Progenitor cell of endocrine pancreas (in vitro differentiated cells): ENCODE measurements at places on chromosomes 12 and 14.

- DNase-seq: no peak
Measured at GRCh38 chr12:11059784-11060183, 2.3 kb downstream of the TAS2R46 start.

GRCh38 chr12:103494051-103494733 is 1.6 kb downstream of the C12orf42 start:
- DNase-seq: no peak

DNA sequence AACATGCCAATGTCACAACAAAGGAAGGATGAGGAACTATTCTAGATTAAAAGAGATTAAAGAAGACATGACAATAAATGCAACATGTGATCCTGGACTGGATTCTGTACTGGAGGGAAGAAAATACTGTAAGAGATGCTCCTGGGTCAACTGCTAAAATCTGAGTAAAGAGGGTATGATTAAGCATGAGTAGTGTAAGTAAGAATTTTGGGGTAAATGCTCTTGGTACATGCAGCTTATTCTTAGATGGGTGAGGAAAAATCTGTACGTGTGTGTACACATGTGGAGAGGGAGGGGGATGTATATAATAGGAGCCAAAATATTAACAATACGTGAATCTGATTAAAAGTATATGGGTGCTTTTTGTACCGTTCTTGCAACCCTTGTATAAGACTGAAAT is 66.0 kb downstream of the CDC42BPB start:
- DNase-seq: no peak

- DNase-seq: no peak
Measured at GRCh38 chr12:15842108-15842507, 40.1 kb upstream of the STRAP start.

- no peak for DNase-seq
Measured at GRCh38 chr14:72826039-72826438, 67.9 kb downstream of the DPF3 start.

GRCh38 chr12:122333142-122334087 is 67.1 kb upstream of the VPS33A start:
- no peak for DNase-seq

DNA sequence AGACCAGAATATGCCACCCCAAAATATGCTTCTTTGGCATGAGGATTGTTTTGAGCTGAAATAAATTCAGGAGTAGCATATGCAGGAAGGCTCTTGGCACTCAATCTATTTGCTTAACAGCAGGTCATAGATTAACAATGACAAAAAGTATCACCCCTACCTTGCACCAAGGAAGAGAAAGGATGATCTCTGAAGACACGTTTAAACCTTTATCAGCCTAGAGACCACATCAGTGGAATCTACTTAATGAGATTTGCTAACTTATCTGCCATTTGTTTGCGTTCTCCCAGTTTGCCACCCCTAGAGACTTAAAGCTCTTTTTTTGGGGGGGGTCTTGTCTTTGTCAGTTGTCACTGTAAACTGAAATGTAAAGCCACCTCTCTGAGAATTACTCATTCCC is 1278.7 kb upstream of the USP15 start:
- DNase-seq: no peak

- DNase-seq: no peak
Measured at GRCh38 chr14:106372870-106373652, 846.7 kb downstream of the TMEM121 start.

- no peak for DNase-seq
Measured at GRCh38 chr14:88026890-88027289, 22.0 kb downstream of the GPR65 start.

GRCh38 chr12:89976866-89977265 is 268.2 kb upstream of the ATP2B1 start:
- DNase-seq: no peak

DNA sequence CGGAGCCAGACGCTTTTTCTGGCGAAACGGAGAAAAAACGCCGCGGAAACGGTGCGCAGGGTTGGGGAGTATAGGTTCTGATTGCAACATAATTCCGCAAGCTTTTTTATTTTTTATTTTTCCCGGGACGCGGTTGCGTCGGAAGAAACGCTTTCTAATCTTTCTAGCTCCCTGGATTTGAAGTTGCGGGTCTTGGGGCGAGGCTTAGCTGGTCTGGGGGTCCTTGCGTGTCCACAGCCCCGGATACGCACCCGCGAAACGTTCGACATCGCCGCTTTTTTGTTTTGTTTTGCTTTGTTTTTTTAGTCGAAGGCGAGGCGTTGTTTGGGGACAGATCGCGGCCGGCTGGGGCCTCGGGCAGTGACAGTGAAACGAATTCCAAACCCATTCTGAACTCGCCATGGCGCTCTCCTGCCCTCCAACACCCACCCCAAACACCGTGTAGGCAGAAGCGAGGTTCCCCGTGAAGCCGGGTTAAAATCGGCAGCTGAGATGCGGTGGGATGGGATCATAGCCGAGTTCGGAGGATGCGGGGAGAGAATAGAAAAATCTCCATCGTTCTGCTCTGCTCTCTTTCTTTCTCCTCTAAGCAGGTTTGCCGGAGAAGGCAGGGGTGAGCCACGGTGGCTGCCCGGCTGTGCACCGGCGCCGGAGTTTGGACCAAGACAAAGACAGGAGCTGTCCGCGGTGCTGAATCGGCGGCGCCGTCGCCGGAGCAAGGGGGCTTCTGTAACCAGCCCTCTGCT is 8.1 kb upstream of the LHX5 start:
- peak; percentile 81 for DNase-seq

DNA sequence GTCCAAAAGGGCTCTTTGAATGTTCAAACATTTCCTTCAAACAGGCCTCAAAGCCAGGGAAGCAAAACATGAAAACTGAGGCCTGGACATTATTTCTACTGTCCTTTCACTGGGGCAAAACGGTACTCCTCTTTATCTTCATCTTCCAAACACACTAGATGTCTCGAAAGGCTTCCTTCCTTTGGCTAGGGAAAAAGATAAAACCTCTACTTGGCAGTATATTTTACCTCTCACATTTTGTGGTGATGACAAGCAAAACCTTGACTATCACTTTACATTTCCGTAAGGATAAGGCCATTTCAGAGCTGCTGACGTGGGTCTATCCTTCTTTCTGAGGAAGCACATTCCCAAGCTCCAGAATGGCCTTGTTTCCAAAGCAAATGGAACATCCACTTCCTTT is 9.9 kb downstream of the STAB2 start:
- DNase-seq: no peak

GRCh38 chr14:81161088-81161487 is 59.7 kb downstream of the GTF2A1 start:
- DNase-seq: no peak

DNA sequence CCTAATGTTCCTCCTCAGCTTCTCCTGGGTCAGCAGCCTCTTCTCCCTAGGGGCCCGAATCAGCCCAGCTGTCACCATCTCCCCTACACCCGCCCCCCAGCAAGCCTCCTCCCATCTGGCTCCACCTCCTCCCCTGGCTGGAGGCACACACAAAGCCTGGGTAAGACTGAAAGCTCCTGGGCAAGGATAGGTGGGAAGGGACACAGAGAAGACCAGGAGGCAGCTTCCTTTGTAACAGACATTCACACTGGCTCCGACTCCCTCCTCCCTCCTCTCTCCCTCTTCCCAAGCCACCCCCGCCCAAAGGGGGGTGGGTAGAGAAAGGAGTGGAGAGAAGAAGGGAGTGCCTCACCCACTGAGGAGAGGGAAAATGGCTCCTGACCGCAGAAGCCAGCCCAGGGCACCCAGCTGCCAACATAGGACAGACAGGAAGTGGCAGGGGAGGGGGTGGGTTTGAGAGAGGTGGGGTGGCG is 4.0 kb downstream of the CHD4 start:
- no peak for DNase-seq

GRCh38 chr14:64201296-64201695 is 92.9 kb downstream of the ESR2 start:
- DNase-seq: no peak

GRCh38 chr14:61516964-61517653 is 178.2 kb upstream of the HIF1A start:
- no peak for DNase-seq

- DNase-seq: no peak
Measured at GRCh38 chr14:50719911-50720759, 52.0 kb upstream of the SAV1 start.

GRCh38 chr14:95228240-95228639 is 70.9 kb upstream of the DICER1 start:
- DNase-seq: no peak

DNA sequence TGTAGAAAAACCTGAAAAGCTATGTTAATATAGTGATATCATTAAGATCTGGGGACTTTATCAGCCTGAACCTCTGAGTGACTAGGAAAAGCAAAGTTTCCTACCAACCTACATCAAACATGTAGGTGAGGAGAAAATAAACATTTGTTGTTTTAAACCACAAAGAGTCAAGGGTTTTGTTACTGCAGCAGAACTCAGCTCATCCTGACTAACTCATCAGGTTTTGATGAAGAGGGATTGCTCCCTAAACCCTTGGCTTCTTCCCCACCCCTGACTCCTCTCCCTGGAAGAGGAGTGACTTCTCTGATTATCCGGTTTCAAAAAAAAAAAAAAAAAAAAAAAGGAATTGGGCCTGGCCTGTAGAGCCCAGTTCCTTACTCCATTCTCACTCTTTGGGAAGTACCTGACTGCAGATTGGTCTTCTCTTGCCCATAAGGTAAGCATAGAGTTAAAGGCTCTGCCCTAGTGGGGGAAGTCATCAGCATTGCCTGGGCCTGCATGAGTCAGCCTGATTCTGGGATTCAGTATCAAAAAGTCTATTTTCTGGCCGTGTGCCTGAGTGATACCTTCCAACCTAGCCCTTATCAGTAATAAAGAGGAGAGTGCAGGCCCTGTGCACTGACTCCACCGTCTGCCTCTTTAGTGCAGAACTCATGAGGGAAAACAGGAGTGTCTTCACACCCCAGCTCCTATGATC is 16.9 kb downstream of the BDKRB1 start:
- no peak for DNase-seq

DNA sequence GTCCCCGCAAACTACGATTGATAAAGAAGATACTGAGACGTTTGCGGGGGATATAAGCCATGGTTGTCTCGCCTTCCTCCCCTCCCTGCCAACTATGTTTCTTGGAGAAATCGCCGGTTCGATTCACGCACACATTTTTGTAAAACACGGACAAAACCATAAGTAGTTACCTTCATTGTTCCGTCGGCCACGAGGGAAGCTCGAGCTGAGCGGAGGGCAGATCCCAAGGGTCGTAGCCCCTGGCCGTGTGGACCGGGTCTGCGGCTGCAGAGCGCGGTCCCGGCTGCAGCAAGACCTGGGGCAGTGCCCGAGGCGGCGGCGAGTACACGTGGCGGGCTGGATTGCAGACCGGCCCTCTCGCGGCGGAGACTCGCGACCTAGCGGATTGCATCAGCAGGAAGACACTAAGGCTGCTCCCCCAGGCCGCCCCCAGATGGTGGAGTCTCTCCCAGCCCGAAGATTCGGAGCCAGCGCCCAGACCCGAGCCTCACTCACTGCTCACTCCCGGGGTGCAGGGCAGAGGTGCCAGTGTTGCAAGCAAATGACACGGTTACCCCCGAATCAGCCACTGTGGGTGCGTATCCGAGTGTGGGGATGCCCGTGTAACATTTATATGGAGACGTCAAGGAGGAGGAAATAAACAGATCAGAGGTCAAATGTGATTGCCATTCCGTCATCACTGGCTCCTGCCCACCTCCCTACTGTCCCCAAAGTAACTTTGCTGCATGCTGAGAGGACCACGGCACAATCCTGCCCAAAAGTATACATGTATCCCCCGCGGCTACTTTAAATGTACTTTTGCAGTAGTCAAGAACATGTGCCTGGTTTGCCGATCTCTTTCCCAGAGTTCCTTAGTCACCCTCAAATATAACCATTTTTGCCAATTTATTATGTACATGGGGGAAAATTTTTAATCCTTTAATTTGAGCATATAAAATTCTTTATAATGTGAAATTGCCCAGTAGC is at the start of gene BCAT1:
TSS of gene BCAT1 (minus strand) at position 345 of the 966 bp plus-strand sequence. CDS start at position 176, 169 bp downstream.
- DNase-seq: peak; percentile 69

- DNase-seq: no peak
Measured at GRCh38 chr12:89988188-89988915, 279.7 kb upstream of the ATP2B1 start.

GRCh38 chr14:82414853-82415539 is 881.3 kb upstream of the SEL1L start:
- DNase-seq: no peak

GRCh38 chr12:123807002-123807401 is 44.9 kb downstream of the DNAH10 start:
- DNase-seq: no peak

GRCh38 chr12:94597268-94597667 is 53.1 kb downstream of the TMCC3 start:
- no peak for DNase-seq

DNA sequence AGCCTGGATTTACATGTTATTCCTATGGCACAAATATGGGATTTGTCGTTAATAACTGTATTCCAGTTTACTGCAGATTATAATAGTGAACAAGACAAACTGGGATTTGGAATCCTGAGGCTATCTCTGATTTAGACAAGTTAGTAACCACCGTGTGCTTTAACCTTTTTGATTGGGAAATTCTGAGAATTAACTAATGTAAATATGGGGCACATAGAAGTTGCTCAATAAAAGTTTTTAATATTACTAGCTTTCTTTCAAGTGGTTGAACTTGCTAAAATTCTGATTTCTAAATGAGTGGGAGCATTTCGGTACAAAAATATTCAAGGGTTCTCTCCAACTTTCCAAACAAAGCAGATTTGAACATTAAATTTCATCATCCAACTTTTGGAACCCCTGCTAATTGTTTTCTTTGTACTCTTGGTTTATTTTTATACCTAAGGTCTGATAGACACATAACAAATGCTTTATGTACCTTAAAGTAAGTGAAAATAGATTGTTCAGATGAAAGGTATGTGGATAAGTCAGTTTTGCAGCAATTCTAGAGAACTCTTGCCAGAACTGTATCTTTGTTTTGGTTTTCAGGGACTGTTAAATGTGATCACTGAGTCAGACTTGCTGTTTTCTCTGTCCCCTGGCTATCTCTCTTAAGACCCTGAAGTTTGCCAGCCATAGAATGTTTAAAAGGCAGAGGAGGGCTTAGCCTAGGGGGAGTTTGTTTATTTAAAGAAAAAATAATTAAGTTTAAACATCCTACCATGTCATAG is 57.5 kb downstream of the FRS2 start:
- no peak for DNase-seq

DNA sequence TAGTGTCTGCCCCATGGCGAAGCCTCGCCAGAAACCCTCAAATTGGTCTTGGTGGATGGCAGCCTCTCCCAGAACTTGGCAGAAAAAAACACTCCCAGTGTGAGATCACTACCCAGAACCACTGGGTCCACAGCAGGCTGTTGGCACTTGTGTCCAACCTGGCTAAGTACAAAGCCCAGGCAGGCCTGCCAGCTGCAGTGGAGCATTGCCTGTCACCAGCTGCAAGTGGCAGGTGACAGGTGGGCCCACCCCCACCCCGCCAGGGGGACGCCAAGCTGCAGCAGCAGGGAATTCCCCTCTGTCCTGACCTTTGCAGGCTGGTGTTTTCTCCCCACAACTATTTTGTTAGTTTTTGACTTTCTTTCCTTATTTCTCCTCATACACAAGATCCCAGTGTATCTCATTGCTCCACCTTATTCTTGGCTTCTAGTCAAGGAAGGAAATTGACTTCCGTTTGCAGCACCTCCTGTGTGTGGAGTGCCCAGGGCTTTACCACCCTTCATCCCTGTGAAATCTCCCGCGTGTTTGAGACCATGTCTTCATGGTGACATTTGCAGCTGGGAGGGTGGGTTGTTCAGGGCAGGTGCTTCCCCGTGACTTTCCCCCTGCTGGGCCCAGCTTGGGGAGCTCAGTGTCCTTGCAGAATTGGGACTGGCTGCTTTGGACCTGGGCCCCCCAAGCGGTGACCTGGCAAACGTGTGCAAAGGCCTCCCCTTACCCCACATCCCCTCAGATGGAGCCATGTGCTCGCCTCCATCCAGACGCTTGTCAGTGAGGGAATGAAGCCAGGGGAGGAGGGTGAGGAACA is 73.8 kb upstream of the RIN3 start:
- no peak for DNase-seq

GRCh38 chr12:52246720-52247621 is 13.9 kb downstream of the KRT7 start:
- DNase-seq: no peak
